ENCODE measurements at places on chromosomes 3 and 15.

DNA sequence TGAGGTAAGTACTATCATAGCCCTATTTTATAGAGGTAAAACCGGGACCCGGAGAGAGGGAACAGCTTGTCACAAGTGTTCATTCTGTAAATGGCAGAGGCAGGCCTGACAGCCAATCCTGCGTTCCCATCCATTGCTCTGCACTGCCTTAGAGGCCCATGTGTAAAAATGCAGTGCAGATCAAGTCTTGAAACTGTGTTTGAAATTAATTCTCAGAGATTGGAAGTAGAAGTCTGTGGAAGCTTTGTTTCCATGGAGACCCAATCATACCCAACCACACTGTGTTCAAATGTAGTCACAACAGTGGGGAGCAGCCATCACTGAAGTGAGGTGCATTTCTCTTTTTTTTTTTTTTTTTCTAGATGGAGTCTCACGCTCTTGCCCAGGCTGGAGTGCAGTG is 13.1 kb upstream of the DNASE1L3 start:
- no peak for DNase-seq

GRCh38 chr3:71269906-71270305 is 313.6 kb downstream of the FOXP1 start:
- no peak for DNase-seq

DNA sequence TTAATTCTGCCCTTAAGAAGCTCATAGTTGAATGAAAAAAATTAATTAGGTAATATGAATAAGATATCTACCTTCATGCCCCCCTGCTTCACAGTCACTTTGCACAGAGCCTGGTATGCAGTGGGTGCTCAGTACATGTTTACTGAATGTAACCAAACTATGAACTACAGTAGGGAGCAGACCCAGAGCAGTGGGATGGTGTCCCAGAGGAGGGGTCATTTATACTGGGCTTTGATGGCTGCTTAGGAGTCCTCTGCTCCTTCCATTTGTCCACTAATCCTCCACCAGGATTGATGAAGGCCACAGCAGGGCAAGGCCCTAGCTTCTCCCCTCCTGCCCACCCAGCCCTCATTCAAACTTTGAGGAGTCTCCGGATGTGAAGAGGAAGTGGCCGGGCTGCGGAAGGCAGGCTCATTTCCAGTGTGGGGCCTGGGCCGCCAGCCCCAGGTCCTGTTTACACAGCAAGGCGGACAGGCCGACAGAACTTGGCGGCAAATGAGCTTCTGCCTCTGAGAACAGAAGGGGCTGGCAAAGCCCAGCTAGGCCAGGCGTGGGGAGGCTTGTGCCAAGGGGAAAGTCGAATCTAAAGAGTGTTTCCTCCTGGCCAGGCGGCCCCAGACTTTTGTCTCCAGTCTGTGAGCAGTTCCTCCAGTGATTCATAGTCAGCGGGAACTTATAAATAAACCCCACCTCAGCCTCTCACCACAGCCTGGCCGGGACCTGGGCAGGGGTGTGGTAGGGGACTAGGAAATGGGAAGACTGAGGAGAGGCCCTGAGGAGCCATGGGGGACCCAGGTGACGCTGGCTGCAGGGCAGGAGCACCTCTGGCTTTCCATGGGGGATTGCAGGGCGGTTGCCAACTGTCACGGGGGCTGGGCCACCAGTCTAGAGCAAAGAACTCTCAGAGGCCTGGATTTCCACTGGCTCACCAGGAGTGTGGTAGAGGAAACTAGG is 51.6 kb upstream of the LCTL start:
- no peak for DNase-seq

- no peak for DNase-seq
Observed at GRCh38 chr15:40894681-40895448, 615 bp downstream of the VPS18 start.

DNA sequence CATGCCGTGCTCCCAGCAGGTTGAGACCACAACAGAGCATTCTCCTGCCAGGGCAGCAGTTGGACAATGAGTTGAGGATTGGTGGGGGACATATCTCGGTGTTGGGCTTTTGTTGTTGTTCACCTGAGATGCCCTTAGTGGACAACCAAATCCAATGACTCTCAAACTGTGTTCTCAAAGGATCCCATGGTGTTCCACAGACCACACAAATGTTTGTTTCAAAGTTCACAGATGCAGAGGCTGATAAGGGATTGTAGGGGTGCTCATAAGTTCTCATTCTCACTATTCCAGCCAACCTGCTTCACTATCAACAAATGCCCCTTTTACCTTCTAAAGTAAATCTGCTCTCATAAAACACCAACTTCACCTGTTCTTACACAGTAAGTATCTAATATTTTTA is 159.9 kb downstream of the OSBPL10 start:
- no peak for DNase-seq

- no peak for DNase-seq
Observed at GRCh38 chr3:21877214-21877754, 126.3 kb upstream of the ZNF385D start.

GRCh38 chr3:132871956-132872355 is 149.7 kb upstream of the NPHP3 start:
- DNase-seq = no peak

GRCh38 chr3:142588703-142589102 is 7.5 kb upstream of the PLS1 start:
- DNase-seq = no peak

DNA sequence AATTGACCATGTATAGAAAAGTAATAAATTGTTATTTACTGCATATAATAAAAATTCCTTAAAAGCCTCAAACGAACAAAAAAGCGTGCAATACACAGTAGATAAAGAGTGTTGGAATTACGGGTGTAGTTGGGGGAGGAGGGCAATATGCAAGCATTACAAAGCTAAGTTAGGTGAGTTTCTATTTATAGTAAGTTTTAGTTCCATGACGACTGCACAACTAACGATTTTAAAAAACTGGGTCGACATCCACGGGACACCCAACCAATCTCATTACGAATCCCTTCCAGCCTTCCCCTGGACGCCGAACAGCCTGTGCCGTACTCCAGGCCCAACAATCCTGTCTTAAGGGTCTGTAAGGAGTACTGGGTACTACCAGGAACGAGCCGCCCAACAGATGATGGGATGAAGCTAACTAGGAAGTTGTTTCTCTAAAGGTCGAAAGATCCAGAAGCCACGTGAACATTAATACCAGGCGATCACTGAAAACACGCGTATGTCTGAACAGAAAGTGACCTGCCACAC is 677 bp downstream of the POLQ start:
- no peak for DNase-seq

- no peak for DNase-seq
Observed at GRCh38 chr3:69951616-69952015, 47.9 kb upstream of the SAMMSON start.

DNA sequence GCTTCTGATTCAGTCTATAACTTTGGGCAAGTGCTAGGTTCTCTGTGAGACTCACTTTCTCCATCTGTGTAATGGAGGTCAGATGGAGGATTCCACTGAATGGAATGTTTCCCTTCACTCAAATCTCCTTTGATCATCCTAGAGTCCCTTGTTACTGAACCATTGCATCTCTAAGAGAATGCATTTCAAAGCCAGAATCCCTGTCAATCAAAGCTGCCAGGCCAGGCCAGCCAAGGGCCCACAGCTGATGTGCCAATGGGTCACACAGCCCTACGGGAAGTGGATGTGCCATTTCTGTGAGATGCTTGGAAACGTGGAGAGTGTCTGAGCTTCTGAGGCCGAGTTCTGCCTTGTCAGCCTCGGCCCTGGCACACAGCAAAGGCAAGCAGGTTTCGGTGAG is 32.4 kb downstream of the SCN5A start:
- DNase-seq = no peak

- DNase-seq = no peak
Observed at GRCh38 chr15:49094923-49095322, 48.7 kb upstream of the SECISBP2L start.

DNA sequence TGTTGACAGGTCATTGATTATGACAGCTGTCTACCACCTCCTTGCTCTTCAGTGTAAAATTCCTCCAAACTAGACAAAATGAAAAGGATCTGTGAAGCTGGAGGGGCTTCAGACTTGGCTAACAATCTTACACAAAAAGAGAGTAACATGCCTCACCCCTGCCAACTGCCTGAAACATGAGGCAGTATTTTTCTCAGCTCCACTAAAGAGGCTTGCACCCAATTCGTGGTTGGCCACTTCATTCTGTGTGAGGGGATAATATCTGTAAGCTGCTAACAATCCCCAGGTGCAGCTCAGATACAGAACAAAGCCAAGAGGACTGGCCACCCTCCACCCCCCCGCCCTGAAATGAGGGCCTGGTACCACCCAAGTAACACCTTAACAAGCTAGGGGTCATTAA is 2.8 kb downstream of the MB21D2 start:
- DNase-seq = no peak

GRCh38 chr15:29570948-29571791 is 251.1 kb downstream of the TJP1 start:
- DNase-seq = no peak

- no peak for DNase-seq
Observed at GRCh38 chr3:33091746-33092145, 5.2 kb downstream of the GLB1 start.

GRCh38 chr3:196837819-196838420 is 29.8 kb upstream of the SENP5 start:
- peak; percentile 40 for DNase-seq

GRCh38 chr3:29143151-29143550 is 137.7 kb upstream of the RBMS3 start:
- no peak for DNase-seq

GRCh38 chr15:76844096-76844495 is 61.0 kb downstream of the SCAPER start:
- DNase-seq = no peak

DNA sequence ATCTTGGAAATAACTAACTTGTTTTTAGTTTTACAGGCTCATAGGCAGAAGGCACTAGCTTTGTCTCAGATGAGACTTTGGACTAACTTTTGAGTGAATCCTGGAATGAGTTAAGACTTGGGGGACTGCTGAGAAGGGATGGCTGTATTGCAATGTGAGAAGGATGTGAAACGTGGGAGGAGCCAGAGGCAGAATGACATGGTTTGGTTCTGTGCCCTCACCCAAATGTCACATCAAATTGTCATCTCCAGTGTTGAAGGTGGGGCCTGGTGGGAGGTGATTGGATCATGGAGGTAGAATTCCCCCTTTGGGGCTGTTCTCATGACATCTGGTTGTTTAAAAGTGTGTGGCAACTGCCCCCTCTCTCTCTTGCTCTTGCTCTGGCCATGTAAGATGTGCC is 28.8 kb upstream of the CCDC50 start:
- no peak for DNase-seq

- no peak for DNase-seq
Observed at GRCh38 chr3:66095295-66096001, 56.7 kb upstream of the MAGI1 start.

- no peak for DNase-seq
Observed at GRCh38 chr3:27281671-27282150, 87.5 kb downstream of the NEK10 start.

- no peak for DNase-seq
Observed at GRCh38 chr3:45309876-45310275, 78.5 kb upstream of the LARS2 start.

- DNase-seq = no peak
Observed at GRCh38 chr3:148158210-148158609, 539.5 kb upstream of the AGTR1 start.

DNA sequence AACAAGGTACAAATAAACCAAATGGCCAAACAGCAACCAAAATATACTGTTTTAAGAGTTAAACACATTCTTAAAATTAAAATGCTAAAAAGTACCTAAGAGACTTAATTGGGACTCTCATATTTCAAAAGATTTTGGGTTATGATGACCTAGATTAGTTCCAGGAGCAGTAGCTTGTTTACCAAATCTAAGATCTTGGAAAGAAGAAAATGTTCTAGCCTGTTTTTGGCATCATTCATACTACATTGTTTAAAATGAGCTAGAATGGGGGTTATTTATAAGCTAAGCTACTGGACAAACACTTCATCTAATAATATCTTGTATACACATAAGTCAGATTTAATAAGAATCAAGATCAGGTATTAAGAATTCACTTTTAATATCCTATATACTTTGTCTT is 22.8 kb downstream of the ATOSA start:
- DNase-seq = no peak

GRCh38 chr3:195549931-195550519 is 6.9 kb upstream of the PPP1R2 start:
- DNase-seq = peak; percentile 62

DNA sequence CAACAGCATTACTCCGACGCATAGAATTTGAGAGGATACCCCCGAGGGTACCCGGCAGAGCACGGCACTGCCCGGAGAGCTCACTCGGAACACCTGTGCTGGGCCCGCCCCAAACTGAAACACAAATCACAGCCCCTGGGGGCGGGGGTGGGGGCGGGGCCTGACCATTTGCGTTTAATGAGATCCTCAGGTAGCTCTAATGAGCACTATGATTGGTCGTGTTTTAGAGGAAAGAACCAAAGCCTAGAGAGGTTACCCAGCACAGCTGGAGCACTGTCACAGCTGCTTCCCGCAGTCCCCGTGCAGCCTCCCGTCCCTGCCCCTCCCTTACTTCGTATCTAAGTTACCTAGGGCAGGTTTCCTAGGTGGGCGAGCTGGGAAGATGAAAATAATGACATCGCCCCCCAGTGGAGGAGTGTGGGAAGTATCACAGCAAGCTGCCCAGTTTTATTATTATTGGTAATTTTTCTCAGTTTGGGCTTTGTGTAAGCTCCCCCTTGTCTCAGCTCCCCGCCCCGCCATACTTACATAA is 187.1 kb downstream of the PDE8A start:
- peak; percentile 16 for DNase-seq

- DNase-seq = no peak
Observed at GRCh38 chr15:101038327-101039003, 119.3 kb downstream of the LRRK1 start.

GRCh38 chr15:49467746-49468480 is 44.9 kb downstream of the FGF7 start:
- no peak for DNase-seq

DNA sequence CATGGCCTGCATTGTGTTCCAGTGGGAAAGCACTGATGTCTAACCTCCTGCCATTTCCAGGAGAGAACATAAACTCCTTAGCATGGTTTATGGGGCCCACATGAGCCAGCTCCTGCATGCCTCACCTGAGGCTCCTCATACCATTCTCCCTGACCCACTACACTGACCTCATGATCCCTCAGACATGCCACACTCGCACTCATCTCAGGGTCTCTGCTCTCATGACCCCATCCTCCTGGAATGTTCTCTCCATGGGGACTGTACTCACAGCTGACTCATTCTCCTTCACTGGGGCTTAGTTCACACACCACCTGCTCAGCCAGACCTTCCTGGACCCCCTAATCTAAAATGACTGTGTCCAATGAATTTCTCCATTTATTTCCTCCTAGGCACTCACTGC is 4.0 kb upstream of the LMCD1 start:
- no peak for DNase-seq

Data from activated CD8-positive, alpha-beta memory T cell treated with anti-CD3 and anti-CD28 coated beads for 1 hour (primary cell).